ENCODE measurements at places on chromosomes 5 and 9.

- DNase-seq: no peak
Measured at GRCh38 chr5:157677931-157678330, 6.6 kb downstream of the C5orf52 start.

GRCh38 chr9:126516936-126517832 is 96.5 kb upstream of the LMX1B start:
- peak; percentile 34 for DNase-seq

GRCh38 chr9:121696930-121697329 is 45.5 kb downstream of the DAB2IP start:
- DNase-seq: no peak

DNA sequence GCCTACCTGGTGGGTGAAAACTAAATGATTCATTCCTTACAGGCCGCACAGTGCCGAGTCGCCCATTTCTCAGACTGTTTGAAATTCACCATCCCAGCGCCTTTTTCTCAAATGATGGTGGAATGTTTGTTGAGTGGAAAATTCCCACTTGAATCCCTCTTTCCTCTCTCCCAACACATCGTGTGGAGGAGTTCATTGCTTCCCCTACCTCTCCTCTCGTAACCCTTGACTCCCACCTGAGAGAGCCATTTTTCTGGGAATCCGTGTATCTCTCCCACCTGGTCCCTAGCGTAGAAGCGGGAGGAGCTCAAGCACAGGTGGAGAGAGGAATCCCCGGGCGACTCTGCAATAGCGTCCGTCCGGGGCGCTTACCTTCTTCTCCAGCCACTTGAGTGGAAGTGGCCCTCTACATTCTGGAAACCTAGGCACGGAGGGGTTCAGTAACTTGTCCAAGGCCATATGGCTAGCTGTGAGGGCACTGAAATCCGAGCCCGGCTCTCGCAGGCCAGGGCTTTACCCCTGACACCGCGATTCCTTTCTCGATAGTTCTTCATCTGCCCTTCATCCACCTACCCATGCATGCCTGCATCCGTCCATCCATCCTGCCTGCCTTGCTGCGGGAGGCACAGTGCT is 683 bp downstream of the OSMR start:
- no peak for DNase-seq

- DNase-seq: no peak
Measured at GRCh38 chr5:38375423-38375822, 117.1 kb downstream of the EGFLAM start.

DNA sequence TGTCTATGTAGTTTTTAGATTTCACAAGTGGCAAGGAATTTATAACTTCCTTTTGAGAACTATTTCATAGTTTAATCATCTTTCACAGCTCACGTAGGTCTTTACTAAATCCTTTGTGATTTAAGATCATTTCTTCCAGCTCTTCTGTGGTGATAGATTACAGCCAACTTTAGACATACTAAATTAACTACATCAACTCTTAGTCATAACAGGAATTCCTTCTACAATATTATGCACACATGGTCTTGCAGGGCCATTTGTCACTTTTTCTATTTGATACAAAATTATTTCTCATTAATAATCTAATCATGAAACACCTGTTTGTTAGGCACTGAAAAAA is 208.4 kb downstream of the PDE4D start:
- DNase-seq: no peak

DNA sequence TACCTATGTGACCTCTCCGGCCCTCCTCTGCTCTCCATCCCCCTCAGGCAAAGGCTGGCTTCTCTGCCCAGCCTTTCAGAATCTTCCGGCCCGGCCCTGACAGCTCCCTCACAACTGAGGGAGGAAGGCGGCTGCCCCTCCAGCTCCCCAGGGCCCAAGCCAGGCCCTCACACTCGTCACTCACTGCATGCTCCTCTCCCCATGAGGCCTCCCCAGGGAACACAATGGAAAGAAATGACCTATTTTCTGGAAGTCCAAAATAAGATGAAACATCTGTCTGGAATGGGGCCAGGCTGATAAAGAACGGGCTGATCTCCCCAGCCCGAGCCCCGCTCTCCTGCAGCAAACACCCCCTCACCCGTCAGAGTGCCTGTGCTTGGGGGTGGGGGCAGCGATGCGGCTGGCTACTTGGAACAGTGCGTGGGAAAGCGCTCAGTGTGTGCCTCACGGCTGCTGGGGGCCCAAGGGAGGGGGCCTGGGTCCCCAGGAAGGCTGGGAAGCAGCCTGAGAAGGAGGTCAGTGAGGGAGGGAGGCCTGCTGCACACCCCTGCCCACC is 11.3 kb downstream of the PDGFRB start:
- no peak for DNase-seq

GRCh38 chr5:127133071-127133470 is 59.8 kb upstream of the C5orf63 start:
- DNase-seq: no peak

GRCh38 chr9:101706997-101707396 is 31.4 kb downstream of the GRIN3A start:
- no peak for DNase-seq

GRCh38 chr9:79104216-79104615 is 467.5 kb upstream of the TLE4 start:
- DNase-seq: no peak
